ENCODE measurements at places on chromosomes 16 and 17.
A peak's percentile ranks its signal among the peaks of the same experiment; 100 is the strongest.

DNA sequence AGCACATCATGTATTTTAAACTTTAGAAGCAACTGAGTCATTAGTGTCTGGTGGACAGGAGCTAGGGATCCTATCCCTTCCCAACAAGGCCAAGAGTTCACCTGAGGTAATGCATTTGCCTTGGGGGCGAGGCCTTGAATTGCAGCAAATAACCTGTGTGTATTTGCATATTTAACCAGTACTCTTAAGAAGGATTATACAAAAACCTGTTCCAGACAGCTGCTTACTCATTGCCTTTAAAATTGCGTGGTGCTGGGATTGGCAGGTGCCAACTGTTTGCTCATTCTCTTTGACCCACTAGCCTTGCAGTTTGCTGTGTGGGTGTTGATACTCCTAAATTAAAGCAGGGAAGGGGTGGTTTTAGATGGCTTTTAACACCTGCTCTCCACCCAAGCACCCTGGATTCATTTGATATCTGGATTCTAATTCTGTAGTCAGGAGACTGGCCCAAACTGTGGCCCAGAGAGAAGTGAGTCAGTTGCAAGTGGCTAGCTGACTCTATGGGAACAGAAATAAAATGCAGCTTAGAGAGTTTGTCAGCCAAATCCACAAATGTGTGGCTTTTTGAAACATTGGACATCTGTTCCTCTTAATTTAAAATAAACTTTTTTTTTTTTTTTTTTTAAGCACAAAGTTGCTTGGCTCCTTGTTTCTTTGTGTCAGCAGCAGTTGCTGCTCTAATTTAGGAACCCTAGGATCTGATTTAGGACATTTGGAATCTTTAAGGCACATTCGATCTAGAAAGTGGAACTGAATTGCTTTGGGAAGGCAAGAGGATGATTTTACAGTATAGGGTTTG lies 46.9 kb downstream of the TUBD1 start:
- peak; percentile 73 for DNase-seq

DNA sequence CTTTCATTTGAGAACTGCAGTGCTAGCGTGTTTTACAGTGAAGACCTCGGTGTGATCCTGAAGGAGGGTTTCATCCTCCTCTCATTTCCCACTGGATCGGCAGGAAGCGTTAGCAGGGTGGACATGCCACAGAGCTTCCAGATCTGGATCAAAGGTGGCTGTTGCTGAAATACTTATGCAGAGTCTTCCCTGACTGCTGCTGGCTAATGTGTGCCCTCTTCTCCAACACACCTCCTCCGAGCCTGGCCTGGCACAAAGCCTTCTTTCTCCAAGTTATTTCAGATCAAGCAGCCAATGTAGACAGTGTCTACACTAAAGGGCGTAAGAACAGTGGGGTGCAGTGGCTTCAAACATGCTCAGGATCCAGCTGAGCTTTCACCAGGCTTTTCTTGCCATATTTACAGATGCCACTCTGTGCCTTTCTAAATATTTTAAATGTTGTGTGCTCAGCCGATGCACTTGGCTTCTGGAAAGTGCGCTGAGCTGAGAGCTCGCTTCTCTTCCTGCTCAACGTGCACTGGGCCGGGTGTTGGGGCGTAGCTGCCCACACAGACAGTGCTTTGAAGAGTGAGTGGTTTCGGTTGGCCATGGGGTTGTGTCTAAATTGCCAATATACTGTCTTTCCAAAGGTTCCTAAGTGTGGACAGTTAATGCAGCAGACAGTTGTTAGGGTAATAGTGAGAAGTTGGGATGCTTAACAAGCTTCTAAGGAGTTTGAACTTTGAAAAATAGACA lies 2.1 kb downstream of the ZNF750 start:
- no peak for DNase-seq

GRCh38 chr17:19759568-19760549 lies 11.8 kb upstream of the ALDH3A1 start:
- DNase-seq: no peak

GRCh38 chr16:81808933-81809480 lies 29.9 kb downstream of the PLCG2 start:
- peak; percentile 98 for DNase-seq

DNA sequence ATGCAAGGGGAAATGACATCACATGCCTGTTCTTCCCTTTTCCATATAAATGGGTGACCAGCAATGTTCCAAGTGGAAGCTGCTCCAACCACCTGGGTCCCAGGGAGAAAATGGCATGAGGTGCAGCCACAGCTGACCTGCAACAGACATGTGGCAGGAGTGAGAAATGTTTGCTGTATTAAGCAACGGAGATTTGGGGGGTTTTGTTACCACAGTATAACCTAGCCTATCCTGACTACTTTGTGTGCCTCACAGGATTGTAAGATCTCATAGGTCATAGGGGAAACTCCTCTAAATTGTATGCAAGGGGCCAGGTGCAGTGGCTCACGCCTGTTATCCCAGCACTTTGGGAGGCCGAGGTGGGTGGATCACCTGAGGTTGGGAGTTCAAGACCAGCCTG lies 12.0 kb downstream of the CDIPT start:
- DNase-seq: no peak

- DNase-seq: no peak
These were observed 436.1 kb upstream of the GOT2 start for GRCh38 chr16:59170099-59170712.

GRCh38 chr16:55249361-55249760 lies 74.6 kb upstream of the IRX6 start:
- DNase-seq: no peak

GRCh38 chr17:7774055-7774521 lies 56.5 kb downstream of the DNAH2 start:
- no peak for DNase-seq

DNA sequence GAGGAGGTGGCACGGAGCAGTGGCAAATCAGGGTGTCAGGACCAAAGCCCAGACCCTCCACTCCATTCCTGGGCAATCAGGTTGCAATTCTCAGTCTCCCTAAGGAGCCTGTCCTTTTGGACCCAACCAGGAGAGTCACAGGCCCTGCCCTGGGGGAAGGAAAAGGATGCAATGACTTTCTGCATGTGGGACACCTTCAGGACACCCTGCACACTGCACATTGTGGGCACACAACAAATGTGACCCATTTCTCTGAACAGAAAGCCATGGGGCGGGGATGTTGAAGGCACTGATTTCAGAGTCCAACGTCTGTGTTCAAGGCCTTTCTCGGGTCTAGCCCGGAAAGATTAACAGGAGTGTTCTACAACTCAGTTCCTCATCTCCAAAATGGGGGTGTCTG lies 286.2 kb upstream of the FOXF1 start:
- DNase-seq: no peak

DNA sequence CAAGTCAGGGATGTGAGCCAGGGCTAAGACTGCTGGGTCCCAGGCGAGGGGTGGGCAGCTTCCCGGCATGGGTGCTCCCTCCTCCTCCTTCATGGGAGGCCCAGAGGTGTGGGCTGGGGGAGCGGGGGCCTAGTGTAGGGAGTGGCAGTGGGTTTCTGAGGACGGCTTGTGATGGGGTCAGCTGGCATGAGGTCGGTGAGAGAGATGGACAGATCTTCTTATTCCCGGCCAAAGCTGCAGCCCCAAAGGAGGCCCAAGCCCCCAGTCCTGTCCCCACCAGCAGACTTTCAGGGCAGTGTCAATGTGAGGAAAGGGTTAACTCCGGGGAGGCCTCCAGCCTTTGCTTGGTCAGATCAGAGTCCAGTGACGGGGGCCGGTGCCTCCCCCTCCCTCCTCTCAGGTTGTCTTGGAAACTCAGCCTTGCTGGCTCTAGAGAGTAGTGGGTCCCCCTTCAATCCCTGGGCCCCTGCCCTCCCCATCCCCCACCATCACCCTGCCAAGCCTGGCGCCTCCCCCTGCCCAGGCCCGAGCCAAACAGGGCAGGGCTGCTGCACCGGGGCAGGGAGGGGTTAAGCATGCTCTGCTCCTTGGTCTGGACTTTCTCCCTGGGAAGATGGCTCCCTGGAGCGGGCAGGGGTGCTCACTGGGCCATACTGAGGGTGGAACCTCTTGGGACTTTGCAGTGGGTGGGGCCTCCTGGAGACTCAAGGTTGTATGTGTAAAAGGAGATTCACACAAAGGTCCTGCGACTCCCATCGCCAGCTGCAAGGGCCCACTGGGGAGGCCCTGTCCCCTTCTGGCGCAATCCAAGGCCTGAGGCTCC lies 12.4 kb downstream of the NAT9 start:
- no peak for DNase-seq

- DNase-seq: no peak
These were observed 164.4 kb upstream of the CIBAR2 start for GRCh38 chr16:85276721-85277120.

GRCh38 chr16:15817446-15817845 lies 39.4 kb downstream of the MYH11 start:
- no peak for DNase-seq

DNA sequence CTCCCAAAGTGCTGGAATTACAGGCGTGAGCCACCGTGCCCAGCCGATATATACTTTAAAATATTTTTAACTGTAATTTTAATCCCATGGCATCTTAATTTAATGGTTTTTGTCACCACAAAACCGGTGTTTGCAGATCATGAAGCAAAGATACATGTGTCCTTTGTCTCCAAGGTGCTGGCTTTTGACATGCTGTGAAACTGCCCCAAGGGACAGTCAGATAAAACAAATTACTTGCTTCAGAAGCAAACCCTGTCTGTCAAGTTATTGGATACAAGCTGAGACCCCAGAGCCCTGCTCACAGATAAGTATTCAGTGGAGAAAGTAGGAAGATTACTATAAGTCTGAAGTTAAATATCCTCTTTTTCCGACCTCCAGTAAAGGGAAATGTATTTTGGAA lies 39.8 kb downstream of the ARL4D start:
- no peak for DNase-seq

GRCh38 chr17:35373534-35373983 lies at the start of gene SLFN11:
SLFN11 (minus strand) TSS chr17:35373621; CDS start chr17:35363807, 9,814 bp downstream.
- DNase-seq: peak; percentile 83

DNA sequence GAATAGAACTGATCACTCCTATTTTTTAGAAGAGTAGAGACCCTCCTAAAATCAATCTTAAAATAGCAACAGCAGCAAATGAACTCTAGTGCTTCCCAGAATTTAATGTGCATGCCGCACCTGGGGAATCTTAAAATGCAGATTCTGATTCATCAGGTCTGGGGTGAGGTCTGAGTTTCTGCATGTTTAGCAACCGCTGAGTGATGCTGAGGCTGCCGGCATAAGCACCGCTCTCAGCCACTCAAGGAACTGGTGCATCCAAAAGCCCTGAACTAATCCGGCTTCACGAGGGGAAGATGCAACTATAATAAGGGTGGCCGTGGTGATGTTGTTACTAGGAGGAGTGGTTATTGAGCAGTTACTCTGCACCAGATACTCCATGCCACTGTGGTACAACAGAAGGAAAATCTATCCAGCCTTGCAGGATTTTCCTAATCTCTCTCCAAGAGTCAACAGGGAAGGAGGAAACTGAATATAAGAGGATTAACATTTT lies 19.7 kb downstream of the SDK2 start:
- no peak for DNase-seq

GRCh38 chr17:43760254-43760852 lies 1.8 kb upstream of the SOST start:
- peak; percentile 92 for DNase-seq

DNA sequence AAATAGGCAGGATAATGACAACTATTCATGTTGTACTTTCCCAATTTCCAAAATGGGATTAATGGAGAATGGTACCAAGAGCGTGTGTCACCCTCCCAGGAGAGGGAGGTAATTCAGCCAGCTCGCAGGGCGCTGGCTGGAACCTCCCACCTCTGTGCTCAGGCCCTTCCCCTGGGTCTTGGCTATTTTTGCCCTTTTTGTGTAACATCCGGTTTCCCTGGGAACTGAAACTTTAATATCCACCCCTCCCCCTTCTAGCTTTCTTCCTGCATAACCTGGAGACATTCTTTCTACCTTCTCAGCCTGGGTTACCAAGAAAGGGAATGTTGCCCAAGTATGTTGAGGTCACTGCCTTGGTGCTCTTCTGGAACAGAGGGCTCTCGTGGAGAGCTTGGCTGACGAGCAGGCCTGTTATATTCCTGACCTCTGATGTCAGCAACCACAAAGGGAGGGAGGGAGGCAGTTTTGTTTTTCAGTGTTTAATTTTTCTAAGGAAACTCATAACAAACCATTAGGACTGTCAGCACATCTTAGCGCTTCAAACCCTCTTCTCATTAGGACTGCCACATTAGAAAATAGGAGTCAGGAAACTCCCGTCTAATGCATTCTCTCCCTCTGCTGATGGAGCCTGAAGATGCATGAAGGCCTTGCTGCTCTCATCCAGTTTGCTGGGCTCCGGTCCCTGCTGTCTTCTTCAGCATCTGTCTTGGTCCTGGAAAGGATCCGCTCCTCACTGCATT lies 25.6 kb downstream of the ITGB3 start:
- DNase-seq: peak; percentile 90

- DNase-seq: no peak
These were observed 423.5 kb downstream of the SHISA9 start for GRCh38 chr16:13324851-13325250.

- DNase-seq: no peak
These were observed 120.7 kb downstream of the ABCC12 start for GRCh38 chr16:48035142-48035541.

DNA sequence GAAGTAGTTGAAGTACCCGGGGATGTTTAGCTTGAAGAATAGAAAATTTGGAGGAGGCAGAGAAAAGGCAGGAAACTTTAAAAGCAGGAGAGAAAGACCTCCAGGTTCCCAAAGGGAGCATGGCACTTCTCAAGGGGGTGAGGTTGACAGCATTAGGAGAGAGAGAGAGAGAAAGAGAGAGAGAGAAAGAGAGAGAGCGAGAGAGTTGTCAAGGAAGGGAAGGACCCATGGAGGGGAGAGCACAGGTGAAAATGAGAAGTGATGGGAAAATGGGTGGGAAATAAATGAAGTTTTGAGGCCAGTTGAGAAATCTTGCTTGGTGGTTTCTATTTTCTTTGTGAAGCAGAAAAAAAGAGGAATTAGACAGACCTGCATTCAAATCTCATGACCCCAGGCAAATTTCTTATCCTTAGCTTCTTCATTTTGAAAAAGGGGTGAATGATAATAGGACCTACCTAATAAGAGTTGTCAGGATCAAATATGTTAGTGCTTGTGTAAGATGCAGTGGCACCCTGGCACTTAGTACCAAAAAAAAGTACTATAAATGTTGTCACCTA lies 24.0 kb downstream of the PRKCB start:
- DNase-seq: no peak

DNA sequence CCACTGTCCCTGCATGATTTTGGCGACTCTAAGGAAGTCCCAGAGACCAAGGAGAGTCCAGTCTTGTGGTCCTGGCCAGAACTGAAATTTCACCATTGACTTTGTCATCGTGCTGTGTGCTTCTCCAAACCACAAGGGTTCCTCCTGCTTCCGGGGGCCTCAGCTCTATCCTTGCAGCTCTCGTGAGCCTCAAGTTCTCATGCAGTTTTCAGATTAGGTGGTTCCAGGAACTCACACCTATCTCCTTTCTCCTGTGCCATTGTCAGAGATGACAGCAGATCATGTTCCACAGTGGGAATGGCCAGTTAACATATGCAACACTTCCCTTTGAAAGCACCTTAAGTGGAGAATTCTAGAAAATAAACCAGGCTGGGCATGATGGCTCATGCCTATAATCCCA lies 97.9 kb upstream of the CRHR1 start:
- no peak for DNase-seq

- DNase-seq: no peak
These were observed 810 bp downstream of the CYGB start for GRCh38 chr17:76536511-76537287.

GRCh38 chr16:5509794-5510193 lies 412.2 kb upstream of the EEF2KMT start:
- DNase-seq: no peak

GRCh38 chr17:37490022-37490587 lies 414 bp downstream of the DUSP14 start:
- DNase-seq: peak; percentile 83

Data from GM12865 (cell line).